Body of pancreas (tissue), 4 donors: ENCODE measurements at places on chromosomes 7 and 10. TPM values are rescaled to one million over a fixed set of nuclear protein-coding genes. Genes with fewer than 3 reads are reported as not detected.

Gene TMEM236
- 0.52 TPM for total RNA-seq

Gene MYH16
- total RNA-seq: not detected

Gene PRTFDC1
- 14.2 TPM for total RNA-seq

Gene NODAL
- not detected for total RNA-seq

Gene PTPRN2
- 76.1 TPM for total RNA-seq

Gene TAS2R60
- not detected for total RNA-seq

Gene EGR2
- total RNA-seq: 4.2 TPM

Gene CBX3
- 34.2 TPM for total RNA-seq
